ENCODE measurements at places on chromosomes 3 and 15.

DNA sequence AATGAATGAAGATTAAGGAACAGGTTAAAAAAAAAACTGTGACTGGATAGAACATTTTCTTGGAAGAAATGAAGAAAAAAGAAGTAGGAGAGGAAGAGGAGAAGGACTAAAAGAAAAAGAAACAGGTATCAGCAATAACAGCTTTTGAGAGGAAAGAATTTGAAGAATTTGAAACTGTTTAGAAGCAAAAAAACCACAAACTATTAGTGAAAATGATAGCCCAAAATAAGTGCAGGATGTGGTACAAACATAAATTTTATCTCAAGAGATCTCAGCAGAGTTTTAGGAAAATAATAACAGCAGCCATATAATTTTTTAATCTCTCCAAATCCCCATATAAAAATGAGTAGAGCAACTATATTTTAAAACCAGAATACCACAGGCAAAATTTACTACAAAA is 8.8 kb upstream of the A4GNT start:
- no peak for DNase-seq

DNA sequence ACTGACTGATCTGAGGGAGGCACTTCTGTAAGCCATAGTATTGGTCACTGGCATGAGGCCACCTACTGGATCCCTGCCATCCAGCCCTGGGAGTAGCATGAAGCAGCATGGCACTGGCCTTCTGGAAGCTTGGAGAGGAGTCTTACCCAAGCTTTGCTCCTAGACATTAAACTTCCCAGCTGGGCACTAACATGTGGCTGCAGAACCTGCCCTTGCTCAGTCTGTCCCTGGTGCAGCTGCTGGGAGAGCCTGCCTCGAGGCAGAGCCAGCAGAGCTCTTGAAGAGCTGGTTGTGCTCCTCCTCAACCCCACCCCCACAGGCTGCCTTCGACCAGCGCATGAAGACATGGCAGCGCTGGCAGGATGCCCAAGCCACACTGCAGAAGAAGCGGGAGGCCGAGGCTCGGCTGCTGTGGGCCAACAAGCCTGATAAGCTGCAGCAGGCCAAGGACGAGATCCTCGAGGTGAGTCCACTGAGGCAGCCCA is 17.1 kb upstream of the SNX22 start:
- no peak for DNase-seq

DNA sequence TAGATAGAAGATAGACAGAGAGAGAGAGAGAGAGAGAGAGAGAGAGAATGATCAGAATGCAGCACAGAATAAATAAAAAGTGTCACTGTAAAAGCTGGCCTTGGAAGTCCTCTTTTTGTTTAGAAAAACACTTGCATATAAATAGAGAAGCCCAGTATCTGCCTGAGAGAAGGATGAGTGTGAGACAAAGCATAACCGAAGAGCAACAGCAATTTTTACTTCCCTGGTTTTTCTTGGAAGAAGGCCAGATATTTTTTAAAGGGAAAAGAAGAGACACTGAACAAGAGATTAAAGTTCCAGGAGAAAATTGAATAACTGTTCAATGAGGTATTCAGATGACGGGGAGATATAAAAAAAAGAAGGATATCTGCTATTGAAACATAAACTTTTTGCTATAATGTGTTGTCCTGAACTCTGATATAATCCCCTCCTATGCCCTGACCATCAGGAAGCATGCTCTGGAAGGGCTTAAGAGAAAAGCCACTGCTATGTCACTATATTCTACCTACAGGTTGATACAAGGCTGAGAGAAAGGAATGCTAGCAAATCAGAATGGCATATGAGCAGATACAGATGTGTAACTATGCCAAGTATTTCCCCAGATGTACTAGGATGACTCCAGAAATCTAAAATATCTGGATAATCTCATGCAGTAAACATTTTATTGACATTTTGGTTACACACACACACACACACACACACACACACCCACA is 358.9 kb downstream of the RBMS3 start:
- no peak for DNase-seq

DNA sequence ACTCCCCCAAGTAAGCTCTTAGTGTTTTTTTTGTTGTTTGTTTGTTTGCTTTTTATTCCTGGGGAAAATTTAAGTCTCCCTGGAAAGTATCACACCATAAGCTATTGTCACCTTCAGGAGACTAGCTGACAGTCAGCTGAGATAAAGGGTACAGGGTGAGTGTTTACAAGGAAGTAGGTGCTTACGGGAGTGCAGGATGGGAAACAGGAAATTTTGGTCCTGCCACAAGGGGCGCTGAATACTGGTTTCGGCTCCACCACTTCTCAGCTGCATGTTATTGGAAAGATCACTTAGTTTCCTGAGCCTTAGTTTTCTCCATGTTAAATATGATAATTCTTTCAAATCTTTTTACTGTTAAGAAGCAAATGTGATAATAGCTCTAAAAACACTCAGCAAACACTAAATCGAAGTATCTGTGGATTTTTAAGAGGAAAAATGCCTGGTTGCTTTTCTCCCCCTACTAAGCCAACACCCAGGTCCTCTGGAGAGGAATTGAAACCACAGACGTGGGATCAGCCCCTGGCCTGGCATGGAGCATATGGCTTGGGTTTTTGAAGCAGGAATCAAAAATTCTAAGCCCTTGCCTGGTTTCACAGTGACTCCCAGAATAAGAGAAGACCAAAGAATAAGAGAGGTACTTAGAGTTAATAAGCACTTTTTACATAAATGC is 90.7 kb downstream of the SCN11A start:
- DNase-seq, result peak; percentile 3

Data from stimulated activated CD8-positive, alpha-beta memory T cell treated with anti-CD3 and anti-CD28 coated beads, Interleukin-7, amount 100 ng/mL, for 1 hour (primary cell).